Glomerular endothelial cell (primary cell): ENCODE measurements at places on chromosomes 2 and 18. TPM values are rescaled to one million over a fixed set of nuclear protein-coding genes. Genes with fewer than 3 reads are reported as not detected.
A peak's percentile ranks its signal among the peaks of the same experiment; 100 is the strongest.

- no peak for DNase-seq
Observed at GRCh38 chr2:10144771-10145518, 22.4 kb downstream of the RRM2 start.

DNA sequence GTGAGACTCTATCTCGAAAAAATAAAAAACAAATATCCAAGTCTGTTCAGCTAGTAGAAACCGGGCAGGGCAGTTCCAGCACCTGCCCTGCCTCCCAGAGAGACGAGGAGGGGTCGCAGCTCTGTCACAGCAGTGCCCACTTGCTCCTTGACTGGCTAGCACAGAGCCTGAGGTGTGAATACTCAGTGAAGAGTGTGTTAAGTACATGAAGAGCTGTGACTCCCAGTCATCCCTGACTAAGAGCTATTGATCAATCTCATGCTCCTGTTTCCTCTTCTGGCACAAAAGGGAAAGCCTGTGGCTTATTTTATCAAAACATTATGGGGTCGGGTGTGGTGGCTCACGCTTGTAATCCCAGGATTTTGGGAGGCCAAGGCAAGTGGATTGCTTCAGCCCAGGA lies 83.0 kb upstream of the FZD7 start:
- DNase-seq: no peak

DNA sequence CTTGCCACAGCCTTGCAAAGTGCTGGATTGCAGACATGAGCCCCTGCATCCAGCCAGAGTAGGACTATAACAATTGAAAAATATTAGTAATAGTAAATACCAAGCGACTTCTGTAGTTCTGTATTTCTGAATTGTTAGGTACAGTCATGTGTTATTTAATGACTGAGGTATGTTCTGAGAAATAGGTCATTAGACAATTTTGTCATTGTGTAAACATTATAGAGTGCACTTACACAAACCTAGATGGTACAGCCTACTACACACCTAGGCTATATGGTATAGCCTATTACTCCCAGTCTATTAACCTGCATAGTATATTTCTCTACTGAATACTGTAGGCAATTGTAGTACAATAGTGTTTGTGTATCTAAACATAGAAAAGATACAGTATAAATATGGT lies 92.1 kb downstream of the GALNT1 start:
- no peak for DNase-seq

DNA sequence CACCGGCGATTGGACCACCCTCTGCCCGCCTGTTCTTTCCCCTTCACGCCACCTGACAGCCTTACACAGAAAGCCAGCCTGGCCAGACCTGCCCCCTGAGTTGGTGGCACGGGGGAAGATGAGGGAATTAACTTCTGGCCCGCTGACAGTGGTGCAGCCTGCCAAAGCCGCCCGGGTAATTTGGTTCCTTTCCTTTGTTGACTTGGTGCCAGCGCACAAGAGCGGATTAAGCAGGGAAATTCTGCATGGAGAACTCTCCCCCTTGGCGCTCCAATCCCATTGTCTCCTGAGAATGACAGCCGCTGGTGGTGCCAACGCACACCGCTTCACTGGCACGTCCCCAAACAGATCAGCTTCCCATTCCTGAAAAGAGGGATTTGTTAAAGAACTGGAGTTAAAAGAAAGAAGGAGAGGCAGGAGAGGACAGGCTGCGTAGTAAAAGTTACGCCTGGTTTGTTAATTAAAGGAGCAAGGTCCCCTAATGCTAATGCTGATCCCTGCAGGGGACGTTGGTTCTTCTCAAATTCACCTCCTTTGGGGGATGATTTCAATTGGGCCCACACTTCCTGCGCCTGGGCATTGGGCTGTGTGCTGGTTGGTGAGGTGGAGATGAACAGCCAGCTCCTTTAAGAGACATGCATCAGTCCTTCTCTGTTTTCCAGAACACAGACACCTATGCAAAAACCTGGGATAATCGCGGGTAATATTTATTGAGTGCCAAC lies 286.8 kb downstream of the MYCN start:
- DNase-seq: no peak

- no peak for DNase-seq
Observed at GRCh38 chr2:104866883-104867812, 13.2 kb downstream of the POU3F3 start.

DNA sequence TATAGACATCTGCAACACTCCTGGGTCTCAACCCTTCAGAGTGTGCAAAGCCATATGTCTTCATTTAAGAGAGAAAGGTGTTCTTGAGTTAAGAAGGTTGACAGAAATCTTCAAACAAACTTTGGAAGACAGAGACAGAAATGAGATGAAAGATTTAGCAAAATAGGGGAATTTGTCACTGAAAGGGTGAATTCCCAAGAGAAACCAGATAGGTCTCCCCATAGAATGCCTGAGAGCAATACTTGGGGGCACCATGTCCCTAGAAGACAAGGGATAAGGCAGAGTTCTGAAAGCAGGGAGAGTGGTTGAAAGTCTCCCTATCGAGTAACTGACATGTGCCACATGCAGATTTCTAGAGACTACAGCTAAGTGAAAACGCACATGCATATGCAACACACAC lies 50.0 kb downstream of the AP1S3 start:
- DNase-seq: no peak

GRCh38 chr18:8037296-8037695 lies 470.2 kb downstream of the PTPRM start:
- DNase-seq: no peak

- DNase-seq: no peak
Observed at GRCh38 chr2:102099536-102100298, 42.8 kb upstream of the IL1R1 start.

GRCh38 chr2:126482582-126483464 lies 173.1 kb upstream of the GYPC start:
- no peak for DNase-seq

GRCh38 chr2:60478660-60479059 lies 74.8 kb downstream of the BCL11A start:
- DNase-seq: no peak

DNA sequence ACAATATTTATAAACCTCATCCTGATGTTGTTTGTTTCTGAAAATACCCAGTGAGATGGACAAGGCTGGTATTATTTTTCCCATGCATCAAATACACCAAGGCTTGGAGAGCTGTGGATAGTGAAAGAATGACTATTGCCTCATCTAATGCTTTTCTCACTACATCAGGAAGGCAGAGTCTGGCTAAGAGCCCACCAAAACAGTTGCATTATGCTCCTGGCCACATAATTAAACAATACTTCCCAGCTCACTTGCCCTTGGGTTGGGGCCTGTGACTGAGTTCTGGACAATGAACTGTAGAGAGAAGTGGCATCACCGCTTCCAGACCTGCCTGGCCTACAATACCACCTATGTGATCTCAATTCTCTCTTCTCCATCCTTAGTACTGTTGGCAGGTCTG lies 46.4 kb upstream of the REEP1 start:
- DNase-seq: no peak

GRCh38 chr2:239040152-239040761 lies 192.4 kb downstream of the TWIST2 start:
- DNase-seq: no peak

DNA sequence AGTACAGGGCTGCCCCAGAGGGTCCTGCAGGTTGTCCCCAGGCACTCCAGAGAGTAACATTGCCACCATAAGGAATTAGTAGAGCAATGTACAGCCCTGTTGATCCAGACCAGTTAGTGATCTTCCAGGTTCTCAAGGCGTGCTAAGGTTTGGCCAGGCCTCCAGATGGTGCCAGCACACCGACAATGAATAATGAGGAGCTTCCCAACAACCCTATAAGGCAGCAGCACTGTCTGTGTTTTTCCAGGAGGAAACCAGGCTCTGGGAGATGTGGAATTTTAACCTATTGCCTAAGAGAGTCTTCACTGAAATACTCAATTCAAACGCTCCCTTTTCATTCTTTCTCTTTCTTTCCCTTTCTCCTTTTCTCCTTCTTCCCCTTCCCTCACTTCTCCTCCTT lies 122.1 kb downstream of the MGAT5 start:
- no peak for DNase-seq

- no peak for DNase-seq
Observed at GRCh38 chr18:38042211-38042890, 476.8 kb upstream of the CELF4 start.

DNA sequence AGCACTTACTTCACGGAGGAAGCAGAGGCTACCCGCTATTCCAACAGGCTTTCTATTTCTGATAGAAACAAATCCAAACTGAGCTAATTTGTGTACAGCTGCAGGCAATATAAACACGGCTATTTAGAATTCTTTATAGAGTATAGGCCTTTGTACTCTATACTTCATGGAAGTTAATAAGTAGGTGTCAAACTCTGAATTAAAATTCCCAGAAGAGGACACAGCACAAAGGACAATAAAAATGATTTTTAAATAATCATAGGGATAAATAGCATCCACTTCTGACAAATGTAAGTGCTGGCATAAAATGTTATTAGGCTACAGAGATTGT lies 261.5 kb downstream of the AFF3 start:
- no peak for DNase-seq

GRCh38 chr2:65885266-65885665 lies 452.9 kb upstream of the SPRED2 start:
- no peak for DNase-seq

GRCh38 chr2:48165070-48165753 lies 258.9 kb upstream of the FBXO11 start:
- DNase-seq: no peak

DNA sequence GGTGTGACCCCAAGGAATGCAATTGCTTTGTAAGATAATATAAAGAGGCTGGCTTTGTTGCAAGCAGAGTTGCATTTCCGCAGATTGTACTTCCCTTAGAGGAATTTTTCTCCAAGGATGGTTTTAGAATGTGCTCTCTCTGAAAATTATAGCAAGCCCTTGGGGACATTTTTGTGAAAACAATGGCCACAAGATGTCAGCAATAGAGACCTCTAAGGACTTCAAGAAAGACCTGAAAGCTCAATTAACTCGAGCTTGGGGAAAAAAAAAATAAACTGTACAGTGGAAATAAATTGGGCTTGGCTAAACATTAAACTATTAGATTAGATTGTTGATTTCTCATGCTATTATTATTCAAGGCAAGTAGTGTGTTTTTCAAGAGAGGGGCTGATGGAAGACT lies 81.3 kb upstream of the KYNU start:
- DNase-seq: no peak

- DNase-seq: no peak
Observed at GRCh38 chr18:26874283-26874682, 8.8 kb upstream of the AQP4 start.

- DNase-seq: no peak
Observed at GRCh38 chr18:59800897-59801296, 98.9 kb upstream of the PMAIP1 start.

- DNase-seq: no peak
Observed at GRCh38 chr2:6370753-6371551, 494.8 kb downstream of the CMPK2 start.

- DNase-seq: peak; percentile 33
Observed at GRCh38 chr2:113390124-113390849, 47.2 kb upstream of the ZNG1B start.

- no peak for DNase-seq
Observed at GRCh38 chr2:177334940-177335543, 57.5 kb upstream of the AGPS start.

DNA sequence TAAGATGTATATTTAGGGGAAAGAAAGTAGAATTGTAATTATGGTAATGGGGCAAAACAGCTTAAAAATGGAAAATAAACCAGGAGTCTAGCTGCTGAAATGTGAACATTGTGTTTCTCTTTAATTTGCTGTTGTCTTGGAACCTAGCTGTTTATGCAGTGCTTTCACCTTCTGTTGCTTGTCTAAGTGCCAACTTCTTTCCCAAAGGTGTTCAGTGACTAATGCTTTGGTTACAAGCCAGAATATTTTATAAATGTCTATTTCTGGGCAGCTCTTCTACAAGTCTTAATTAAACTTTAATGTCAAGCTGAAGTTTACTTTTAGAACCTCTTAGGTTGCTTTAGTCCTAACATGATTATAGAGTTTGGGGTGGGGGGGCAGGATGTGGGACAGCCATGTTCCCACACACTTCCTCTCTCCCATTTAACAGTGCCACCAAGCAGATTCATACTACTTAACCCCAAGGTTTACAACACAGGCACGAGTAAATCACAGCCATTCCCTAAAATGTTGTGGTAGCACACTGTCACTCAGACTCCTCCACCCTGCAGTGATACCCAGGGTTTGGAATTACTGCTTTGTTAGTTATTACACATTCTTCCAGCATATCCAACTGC lies 60.6 kb downstream of the ITGA4 start:
- no peak for DNase-seq

DNA sequence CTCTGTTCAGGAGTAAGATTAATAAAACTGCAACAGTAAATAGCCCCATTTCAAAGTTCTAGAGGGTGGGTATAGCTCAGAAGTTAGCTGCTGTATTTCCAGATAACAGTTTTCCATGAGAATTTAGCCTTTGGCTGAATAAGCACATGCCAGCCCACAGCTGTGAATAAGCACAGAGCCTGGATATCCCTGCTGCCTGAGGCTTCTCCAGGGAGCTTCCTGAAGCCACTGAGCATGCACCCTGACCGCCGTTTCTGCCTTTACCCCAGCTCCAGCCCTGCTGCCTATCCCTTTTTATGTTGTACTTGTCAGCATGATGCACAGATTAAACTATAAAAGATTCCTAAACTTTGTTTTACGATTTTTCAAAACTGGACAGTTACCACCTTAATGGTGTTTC lies 85.3 kb downstream of the FEZ2 start:
- DNase-seq: no peak

GRCh38 chr2:239983004-239983778 lies 42.0 kb downstream of the NDUFA10 start:
- no peak for DNase-seq

- no peak for DNase-seq
Observed at GRCh38 chr2:128219891-128220290, 98.8 kb downstream of the HS6ST1 start.

DNA sequence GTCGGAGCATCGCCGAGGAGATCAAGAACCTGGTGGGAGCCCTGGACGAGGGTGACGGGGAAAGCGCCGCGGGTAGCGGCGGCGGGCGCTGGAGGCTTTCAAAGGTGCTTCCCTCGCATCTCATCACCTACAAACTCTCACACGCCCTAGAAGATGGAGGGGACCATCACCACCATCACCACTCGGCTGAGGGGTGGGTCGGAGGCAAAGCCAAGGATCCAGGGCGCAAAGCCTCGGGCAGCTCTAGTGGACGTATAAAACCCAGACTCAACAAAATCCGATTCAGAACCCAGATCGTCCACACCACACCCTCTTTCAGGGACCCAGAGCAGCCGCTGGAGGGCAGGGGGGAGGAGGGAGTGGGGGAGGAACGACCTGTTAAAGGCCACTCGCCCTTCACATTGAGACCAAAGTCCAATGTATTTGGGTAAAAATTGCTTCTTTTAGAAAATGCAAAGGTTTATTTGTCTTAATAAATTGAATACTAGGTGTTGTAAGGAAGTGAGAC lies 1.5 kb downstream of the SOWAHC start:
- no peak for DNase-seq

The UGT1A8 gene
- not detected in 2 replicates for total RNA-seq

The TEX44 gene
- total RNA-seq: not detected in 2 replicates

The NOSTRIN gene
- total RNA-seq: 20.1 and 21.3 TPM in 2 replicates

The IL1R2 gene
- total RNA-seq: not detected in 2 replicates

The MOCOS gene
- total RNA-seq: 1.3 and 1.8 TPM in 2 replicates

The RGPD4 gene
- total RNA-seq: not detected in 2 replicates

The RBM44 gene
- total RNA-seq: 0.05 and 0.18 TPM in 2 replicates

The IHH gene
- not detected in 2 replicates for total RNA-seq

The GAL3ST2 gene
- not detected in 2 replicates for total RNA-seq

The ARHGEF4 gene
- total RNA-seq: 0.24 and 0.58 TPM in 2 replicates

The ANO7 gene
- total RNA-seq: 0.68 and 1.4 TPM in 2 replicates

The RGPD3 gene
- 0.05 and 0.29 TPM in 2 replicates for total RNA-seq

The CNGA3 gene
- total RNA-seq: not detected in 2 replicates

The LTBP1 gene
- 63.4 and 79.6 TPM in 2 replicates for total RNA-seq

The IL36RN gene
- total RNA-seq: not detected in 2 replicates

The DCC gene
- total RNA-seq: 0.06 TPM in 1 of 2 replicates, not detected in the other

The GPR17 gene
- not detected in 2 replicates for total RNA-seq
